ENCODE measurements at places on chromosomes 5 and 9. TPM values are rescaled to one million over a fixed set of nuclear protein-coding genes. Genes with fewer than 3 reads are reported as not detected.

The HSPB3 gene
- 0.46 TPM for total RNA-seq

DNA sequence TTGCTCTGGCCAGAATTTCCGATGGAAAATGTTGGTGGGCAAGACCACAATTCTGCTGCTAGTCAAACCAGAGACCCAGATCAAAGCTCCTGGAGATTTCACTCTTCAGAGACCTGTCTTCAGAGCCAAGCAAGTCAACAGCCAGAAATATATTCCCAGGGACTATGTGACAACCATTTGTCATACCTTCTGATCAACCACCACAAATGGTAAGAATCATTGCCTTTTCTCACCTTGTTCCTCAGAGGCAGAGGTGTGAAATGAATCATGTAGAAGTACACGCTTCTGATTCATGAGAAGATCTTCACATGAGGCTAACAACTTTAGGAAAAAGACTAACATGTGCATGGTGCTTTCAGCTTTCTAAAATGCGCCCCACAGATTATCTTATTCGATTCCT is 53.5 kb downstream of the SUSD1 start:
- DNase-seq = no peak

DNA sequence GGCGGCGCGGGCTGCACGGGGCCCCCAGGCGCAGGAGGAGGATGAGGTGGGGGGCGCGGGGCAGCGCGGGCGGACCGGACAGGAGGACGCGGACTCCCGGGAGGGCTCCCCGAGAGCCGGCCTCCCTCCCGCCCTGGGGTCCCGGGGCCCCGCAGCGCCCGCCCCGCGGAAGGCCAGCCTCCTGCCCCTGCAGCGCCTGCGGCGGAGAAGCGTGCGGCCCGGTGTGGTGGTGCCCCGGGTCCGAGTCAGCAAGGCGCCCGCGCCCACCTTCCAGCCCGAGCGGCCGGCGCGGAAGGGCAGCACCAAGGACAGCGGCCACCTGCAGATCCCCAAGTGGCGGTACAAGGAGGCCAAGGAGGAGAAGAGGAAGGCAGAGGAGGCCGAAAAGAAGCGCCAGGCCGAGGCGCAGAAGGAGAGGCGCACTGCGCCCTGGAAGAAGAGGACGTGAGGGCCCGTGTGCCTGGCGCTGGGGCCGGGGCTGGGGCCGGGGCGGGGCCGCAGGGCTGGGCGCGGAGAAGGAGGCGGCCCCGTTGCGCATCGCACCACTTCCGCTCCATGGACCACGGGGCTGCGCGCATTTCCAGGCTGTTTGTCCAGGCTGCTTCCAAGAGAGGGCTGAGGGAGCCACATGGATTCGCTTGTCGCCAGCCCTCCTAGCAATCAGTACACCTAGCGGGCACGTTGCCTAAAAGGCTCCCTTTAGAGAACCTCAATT is 86.0 kb downstream of the ANKRD33B start:
- no peak for DNase-seq

The TJP2 gene
- total RNA-seq = 116 TPM

DNA sequence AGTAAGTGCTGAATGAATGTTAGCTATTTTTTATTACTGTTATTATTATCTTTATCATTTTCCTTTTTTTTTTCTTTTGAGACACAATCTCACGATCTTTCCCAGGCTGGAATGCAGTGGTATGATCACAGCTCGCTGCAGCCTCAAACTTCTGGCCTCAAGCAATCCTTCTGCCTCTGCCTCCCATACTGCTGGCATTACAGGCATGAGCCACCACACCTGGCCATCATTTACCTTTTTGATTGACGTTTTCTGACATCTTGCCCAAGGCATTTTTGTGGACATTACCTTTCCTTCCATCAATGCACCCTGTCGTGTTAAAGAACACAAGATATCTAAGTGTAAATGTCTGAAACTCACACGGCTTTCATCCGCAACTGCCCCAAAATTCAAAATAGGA is 138.2 kb downstream of the GAS1 start:
- no peak for DNase-seq

The RASEF gene
- 30.3 TPM for total RNA-seq

GRCh38 chr9:135256581-135257354 is 169.3 kb downstream of the OLFM1 start:
- no peak for DNase-seq

GRCh38 chr9:123099042-123099441 is 65.6 kb downstream of the GPR21 start:
- DNase-seq = no peak

DNA sequence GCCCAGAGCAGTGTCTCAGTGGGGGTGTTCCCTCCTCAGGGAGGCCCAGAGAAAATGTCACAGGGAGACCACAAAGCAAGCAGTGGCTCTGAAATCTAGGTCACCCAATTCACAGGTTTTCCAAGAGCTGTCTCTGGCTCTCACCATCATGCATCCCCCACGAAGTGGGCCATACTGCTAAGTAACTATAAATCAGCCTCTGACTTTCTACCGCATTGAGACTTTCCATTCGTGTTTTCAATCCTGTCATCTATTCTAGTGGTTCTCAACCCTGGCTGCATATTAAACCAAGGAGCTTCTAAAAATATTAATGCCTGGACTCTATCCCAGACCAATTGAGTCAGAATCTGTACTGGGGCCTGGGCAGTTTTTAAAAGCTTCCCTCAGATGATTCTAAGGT is 2.0 kb upstream of the C1QTNF3 start:
- no peak for DNase-seq

DNA sequence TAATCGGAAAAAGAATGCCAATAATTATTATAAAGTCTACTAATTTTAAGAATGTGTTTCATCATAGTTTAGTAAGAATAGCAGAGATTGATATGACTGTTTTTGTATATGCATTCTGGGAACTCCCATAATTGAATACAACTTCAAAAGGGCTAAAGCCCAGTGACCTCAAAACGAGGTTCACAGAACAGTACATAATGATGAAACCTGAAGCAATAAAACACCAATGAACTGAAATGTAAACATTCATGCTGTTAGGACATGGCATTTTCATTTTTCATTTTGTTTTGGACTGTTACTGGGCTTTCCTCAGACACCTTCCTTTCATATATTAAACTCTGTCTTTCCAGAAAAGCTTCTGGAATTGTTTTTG is 684 bp upstream of the JMY start:
- no peak for DNase-seq
